NCI-H2107 (cell line): ENCODE measurements at places on chromosomes 5 and 9.

GRCh38 chr9:110687497-110687896 is 18.9 kb downstream of the MUSK start:
- DNase-seq = no peak

DNA sequence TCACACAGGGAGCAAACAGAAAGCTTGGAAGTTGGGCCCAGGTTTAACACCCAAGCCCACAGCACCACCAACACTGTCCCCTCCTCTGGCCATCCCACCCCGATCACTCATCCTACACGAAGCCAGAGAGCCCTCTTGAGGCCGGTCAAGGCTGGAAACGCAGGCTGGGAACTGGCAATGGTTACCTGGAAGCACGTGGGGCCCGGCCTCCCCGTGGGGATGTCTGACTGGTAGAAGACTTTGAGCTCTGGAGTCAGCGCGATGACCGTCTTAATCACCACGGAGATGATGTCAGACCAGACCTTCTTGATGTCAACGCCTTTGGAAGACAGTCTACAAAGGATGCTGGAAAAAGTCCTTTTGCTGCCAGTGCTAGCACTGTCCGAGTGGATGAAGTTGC is 104.1 kb downstream of the TTLL11 start:
- no peak for DNase-seq

DNA sequence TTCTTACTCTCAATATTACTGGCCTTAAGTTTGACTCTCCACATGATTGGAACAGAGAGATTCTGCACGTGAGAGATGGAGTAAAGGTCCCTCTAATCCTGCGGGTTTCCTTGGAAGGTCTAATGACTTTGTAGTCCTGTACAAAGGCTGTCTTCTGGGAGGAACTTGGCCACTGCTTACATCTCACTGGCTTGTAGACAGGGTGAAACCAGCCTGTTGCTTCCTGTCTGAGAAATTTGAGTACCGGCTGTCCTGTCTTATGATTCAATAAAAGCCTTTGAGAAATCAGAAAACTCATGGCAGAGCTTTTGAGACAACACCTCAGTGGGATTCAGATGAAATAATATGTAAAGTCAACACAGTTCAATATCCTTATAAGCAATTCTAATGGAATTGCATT is 43.0 kb downstream of the IL31RA start:
- DNase-seq = no peak

- no peak for DNase-seq
These were observed 104.5 kb upstream of the CHD1 start for GRCh38 chr5:99033014-99033900.

GRCh38 chr5:142779163-142779840 is 9.1 kb downstream of the ARHGAP26 start:
- DNase-seq = no peak

DNA sequence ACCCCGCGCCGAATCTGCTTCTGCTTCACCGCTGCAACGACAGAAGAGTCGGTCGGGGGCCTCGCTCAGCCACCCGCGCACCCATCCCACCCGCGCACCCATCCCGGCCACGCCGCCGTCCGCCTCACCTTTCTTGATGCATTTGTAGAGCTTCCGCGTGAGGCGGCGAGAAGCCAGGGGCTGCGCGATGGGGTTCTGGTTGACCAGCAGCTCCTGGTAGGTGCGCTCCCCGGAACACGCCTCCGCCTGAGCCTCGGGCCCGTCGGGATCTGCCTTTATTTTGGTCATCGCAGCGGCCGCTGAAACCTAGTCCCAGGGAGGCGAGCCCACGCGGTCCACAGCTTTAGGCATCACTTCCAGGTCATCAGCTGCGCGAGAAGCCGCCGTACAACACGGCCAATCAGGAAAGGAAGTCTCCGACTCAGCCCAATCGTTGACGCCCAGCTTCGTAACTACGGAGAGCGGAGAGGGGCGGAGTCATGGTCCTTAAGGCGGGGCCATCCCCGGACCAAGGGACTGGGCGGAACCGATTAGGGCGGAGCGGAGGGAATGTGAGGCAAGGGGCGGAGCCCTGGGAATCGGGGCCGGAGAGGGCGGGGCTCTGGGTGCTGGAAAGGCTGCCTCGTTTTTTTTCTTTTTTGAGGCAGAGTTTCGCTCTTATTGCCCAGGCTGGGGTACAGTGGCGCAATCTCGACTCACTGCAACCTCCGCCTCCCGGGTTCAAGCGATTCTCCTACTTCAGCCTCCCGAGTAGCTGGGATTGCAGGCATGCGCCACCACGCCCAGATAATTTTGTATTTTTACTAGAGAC is at the start of gene NHP2:
NHP2 (minus strand) TSS at position 356 of the 811 bp plus-strand sequence; CDS start at position 288, 68 bp downstream.
- peak; percentile 95 for DNase-seq

DNA sequence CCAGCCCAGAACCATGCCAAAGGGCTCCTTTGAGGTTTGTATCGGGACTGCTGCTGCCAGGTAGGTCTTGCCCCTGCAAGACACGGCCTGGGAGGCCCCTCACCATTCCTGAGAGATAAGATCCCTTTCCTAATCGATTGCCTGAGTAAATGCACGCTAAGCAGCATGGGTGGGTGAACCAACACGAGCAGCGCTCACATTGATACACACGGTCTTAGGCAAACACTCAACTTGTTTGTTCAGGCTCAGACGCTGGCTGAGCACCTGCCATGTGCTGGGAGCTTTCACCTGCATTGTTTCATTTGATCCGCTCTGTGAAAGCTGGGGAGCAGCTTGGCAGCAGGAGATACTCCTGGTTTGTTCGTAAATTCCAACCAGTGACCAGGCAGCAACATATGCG is 76.9 kb upstream of the NEURL1B start:
- DNase-seq = peak; percentile 74

DNA sequence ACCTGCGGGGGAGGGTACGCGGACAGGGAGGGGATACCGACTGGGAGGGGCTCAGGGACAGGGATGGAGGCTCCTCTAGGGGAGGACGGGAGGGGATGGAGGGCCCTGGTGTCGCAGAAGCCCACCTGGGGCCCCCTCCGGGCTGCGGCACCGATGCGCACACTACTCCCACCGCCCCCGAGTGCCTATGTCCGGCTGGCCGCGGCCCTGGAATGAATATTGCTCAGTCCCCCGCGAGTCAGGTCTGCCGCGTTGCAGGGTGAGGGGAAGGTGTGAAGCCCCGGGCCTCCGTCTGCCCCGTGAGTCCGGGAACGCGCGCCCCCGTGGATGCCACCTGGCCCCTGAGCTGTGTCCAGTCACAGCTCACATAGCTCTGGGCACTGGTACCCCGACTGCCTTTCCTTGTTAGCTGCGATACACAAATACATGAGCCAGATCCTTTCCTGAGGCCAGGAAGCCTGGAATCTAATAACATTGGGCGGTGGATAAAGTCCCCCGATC is 44.5 kb upstream of the PRSS3 start:
- no peak for DNase-seq

DNA sequence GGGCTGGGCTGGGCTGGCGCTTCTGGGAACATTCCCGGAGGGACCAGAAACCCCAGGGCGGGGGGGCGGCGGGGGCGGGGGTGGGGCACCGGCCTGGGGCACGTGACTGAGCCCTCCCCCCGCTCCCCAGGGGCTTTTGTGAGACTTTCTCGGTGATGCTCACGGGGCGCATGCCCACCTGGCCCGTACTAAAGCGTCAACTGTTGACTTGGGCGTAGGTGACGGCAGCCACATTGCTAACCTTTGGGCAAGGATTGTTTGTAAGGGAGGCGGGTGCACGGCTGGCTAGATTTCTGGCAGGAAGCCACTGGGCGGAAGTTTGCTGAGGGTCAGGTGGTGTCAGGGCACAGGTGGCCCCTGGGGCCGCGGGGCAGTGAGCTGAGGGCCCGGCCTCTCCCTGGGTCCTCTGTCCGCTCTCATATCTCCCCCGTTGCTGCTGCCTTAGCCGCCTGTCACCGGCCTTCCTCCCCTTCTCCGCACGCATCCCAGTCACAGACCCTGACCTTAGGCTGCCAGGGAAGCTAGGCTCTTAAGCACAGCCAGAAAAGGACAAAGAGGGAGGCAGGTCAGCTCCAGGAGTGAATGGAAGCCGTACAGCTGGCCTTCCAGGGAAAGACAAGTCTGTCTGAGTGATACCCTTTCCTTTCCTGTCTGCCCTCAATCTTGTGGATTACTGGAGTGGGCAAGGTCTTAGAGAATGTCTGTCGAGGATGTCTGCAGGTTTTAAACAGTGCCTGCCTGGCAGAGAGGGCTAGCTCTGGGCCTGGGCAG is 812 bp downstream of the CACFD1 start:
- peak; percentile 28 for DNase-seq

DNA sequence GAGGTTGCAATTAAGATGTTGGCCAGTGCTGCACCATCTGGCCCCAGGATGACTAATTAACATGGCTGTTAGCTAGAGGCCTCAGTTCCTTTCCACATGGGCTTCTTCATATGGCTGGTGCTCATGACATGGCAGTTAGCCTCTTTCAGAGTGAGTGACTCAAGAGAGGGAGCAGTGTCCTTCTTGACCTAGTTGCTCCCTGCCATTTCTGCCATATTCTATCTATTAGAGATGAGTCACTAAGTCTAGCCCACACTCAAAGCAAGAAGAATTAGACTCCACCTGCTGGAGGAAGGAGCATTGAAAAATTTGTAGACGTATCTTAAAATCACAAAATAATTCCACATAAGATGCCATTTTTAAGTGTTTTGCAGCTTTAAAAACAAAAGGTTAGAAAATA is 651.2 kb upstream of the CCNG1 start:
- DNase-seq = no peak

DNA sequence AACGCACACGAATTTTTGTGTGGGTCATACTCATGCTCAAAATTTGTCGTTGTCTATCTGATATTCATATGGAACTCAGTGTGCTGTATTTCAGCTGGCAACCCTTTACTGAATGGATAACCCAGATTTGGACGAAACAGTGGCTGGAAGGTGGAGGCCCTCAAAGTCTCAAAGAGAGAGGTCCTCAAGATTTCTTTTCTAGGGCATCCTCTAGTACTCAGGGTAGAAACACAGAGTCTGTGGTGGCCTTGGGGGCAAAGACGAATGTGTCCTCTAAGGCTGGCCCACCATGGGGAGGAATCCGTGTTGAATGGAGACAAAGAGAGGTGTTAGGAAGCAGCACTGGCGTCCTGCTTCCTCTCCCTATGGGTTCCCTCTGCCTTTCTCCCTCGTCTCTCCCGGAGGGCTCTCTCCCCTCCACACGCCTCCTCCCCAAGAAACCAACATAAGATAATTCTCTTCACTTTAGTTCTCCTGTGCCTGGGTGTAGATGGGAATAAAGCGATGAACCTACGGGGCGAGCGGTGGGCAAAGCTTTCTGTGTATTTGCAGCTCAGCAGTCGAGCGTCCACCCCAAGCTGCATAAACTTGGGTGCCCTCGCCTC is 333.7 kb downstream of the CWC27 start:
- no peak for DNase-seq

- no peak for DNase-seq
These were observed 5.0 kb downstream of the SFXN1 start for GRCh38 chr5:175483337-175483736.

DNA sequence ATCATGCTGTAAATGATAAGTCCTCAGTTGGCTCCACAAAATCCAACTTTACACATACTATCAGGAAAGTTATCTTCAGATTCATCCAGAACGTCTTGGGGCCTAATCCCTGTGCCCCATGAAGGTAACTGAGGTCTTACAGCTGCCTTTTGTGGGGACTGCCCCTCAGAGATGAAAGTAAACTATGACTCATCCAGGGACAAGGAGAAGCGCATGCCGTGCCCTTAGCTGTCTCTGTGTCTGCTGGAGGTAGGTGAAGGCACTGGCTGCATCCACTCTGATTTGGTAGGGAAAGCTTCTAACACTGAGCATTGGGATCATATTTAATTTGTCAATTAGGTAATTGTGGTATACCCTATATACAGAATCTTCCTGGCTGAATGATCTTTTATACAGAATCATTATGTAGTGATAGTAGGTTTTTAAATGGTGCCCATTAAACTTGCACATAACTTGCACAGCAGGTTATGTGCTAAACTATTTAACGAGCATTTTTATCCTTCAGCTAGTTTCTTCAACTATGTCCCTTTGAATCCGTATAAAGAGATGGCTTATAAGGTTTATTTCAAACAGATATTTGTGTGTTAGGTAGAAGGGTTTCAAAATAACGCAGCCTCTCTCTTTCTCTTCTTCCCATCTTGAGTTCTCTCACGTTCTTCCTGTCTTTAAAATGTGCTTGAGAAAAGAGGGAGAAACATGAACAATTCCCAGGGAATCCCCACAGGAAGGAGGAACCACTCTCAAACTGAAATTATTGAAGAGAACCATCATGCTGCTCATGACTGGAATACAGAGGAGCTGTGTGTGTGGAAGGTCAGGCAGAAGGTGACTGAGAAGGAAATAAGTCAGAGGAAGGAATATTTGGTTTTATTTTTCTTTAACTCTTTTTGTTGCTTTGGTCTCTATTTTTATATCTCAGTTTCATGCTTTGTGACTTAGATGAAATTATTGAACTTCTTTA is 250.9 kb downstream of the CD180 start:
- no peak for DNase-seq

GRCh38 chr5:56070851-56071465 is 76.2 kb upstream of the IL6ST start:
- DNase-seq = no peak

DNA sequence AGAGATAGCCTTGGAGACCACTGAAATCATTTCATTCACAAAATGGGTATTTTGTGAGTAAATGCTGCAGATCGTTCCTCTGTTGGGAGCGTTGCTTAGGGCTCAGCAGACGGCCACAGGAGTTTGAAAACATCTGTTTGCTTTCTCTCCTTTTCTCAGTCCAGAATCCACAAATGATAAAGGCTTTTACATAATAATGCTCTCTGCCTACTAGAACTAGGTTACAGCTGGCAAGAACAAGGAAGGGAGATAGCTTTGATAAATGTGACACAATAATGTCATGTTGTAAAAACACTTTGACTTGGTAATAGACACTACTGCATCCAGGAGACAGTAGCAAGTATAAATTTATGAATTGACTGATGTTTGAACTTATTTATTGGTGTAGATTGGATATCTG is 1072.4 kb upstream of the CDH6 start:
- DNase-seq = no peak

DNA sequence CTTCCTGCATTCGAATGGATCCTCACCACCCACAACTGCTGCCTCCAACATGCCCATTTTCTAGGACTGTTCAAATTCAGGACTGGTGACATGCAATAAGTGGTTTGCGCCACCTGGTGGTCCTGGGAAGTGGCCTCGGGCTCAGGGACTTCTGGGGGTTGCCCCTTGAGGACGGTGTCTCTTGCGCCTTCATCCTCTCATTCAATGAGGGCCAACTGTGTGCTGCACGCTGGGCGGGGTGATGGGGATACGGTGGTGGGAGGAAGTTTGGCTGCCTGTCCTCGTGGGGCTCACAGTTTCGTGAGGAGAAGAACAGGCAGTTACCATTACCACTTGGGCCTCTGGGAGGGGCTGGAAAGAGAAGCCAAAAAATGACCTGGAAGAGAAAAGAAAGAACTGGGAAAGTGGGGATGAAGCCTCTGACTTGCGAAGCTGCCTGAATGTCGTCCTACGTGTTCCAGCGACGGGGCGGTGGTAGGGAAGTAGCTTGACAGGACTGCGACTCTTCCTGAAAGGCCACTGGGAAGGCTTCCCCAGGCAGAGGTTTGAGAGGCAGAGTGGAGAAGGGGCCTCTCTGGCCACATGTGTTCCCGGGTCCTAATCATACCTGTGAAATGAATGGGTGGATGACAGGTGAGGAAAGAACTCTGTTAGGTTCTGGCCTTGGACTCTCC is 49.0 kb downstream of the PSD2 start:
- DNase-seq = no peak
